ENCODE measurements at places on chromosomes 13 and 19.
A peak's percentile ranks its signal among the peaks of the same experiment; 100 is the strongest.

GRCh38 chr19:41746593-41747227 is 8.6 kb upstream of the CEACAM6 start:
- DNase-seq: peak; percentile 91

DNA sequence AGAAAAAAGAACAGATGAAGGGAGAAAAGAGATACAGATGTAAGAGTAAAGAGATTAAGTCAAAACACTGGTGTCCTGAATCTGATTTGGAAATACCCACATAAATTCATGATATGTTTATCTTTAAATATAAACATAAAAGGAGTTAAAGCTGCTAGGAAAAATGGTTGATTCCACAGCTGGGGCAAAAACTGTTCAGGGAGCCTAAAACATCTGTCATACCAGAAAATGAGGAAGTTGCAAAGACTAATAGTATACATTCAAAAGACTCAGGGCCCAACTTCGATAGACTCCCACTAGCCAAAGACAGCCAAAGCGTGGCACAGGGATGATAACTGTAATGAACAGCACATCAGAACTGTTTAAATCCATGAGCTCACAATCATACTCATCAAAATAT is 62.0 kb downstream of the ABCC4 start:
- no peak for DNase-seq

- DNase-seq: no peak
These were observed 171.2 kb upstream of the UBL3 start for GRCh38 chr13:30021611-30022010.

DNA sequence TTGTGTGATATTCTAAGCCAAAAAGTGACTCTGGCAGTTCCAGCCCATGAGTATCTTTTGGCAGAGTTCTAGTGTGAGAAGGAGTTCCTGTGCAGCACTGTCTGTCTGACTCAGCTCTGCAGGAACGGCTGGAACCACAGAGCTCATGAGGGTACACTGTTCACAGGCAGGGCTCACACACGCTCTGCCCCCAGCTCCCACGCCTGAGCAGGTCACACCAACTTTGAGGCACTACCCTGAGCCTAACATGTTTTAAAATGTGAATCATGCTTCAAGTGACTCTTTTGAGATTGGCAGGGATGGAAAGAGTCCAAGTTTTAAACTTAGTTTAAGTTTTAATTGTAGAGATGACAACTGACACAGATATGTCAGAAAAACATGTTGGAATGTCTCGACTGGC is 1203.3 kb downstream of the UQCRFS1 start:
- DNase-seq: no peak

DNA sequence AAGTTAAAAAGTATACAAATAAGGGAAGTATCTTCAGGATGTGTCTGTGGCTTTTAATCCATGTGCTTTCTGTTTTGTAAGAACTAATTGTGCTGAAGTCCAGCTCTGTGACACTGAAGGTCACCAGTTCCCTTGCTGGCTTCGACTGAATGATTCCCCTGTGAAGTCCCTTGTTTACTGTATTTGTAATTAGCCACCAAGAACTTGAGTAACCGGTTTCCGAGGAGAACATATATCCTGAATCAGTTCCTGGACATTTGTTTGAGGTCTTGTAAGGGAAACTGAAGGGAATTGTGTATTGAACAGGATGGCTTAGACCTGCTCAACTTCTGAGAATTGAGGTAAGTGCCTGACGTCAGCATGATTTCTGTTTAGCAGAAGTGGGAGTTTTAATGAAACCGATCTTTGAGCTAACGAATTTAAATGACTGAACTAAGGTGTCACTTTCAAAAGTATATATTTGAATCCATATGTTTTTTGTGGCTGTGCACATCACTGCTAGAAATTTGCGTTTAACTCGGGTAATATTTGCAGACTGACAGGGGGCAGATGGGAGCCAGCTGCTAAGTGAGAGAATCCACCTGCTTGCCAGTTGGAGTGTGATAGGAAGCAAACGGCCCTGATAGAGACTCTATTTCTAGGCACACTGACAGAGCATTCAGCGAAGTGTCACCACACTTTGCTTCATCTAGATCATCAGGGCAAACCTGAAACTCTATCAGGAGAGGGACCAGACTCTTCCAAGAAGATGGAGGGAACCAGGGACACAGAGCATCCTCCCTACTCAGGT is 530.0 kb downstream of the RFC3 start:
- peak; percentile 68 for DNase-seq

- no peak for DNase-seq
These were observed 2.0 kb upstream of the JUNB start for GRCh38 chr19:12789098-12789903.

GRCh38 chr19:3969435-3970312 is 1.2 kb downstream of the DAPK3 start:
- DNase-seq: peak; percentile 52

DNA sequence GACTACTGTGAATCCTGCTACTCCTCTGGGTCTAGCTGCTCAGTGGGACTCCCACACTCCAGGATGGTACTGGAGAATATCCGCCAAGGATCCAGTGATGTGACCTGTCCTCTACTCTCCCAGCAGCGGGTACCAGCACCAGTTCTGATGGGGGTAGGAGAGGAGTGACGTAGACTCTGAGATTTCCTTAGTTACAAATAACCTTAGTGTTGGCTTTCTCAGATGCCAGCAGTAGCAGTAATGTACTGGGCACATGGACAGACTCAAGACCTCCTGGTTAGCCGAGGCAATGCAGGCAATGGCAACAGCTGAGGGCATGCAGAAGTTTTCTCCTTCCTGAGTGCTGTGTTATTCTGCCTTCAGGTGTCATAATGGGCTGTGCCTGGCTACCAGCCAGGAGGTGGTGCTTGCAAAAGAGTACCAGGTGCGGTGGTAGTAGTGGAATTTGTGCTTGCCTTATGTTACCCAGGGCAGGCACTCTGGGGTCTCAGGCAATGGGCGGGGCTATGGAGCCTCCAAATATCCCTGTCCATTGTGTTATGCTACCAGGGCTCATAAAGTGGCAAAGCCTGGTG is 105.3 kb upstream of the KLF5 start:
- peak; percentile 49 for DNase-seq

DNA sequence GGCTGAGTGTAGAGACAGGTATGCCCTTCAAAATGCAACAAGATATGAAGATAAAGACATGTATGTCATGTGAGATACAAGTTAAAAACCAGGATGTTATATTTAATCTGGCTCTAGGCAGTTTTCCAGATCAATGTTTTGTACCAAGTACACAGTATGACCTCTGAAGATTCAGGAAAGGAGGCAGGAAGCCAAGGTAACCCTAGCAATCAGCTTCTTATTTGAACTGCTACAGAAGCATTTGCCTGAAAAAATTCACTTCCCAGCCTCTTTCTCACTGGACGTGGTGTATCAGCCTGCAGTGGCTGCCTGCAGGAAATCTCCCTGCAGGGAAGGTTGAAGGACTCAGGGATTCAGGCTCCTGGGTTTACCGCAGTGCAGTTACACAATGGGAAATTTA is 24.1 kb downstream of the OLFM4 start:
- DNase-seq: no peak

All from NCI-H510A treated with DMSO at 0.1 percent for 48 hours (cell line).